NCI-H1092 (cell line): ENCODE measurements at places on chromosomes 7 and 10.

GRCh38 chr7:105224884-105225651, 163.7 kb downstream of the SRPK2 start:
- DNase-seq, result no peak

DNA sequence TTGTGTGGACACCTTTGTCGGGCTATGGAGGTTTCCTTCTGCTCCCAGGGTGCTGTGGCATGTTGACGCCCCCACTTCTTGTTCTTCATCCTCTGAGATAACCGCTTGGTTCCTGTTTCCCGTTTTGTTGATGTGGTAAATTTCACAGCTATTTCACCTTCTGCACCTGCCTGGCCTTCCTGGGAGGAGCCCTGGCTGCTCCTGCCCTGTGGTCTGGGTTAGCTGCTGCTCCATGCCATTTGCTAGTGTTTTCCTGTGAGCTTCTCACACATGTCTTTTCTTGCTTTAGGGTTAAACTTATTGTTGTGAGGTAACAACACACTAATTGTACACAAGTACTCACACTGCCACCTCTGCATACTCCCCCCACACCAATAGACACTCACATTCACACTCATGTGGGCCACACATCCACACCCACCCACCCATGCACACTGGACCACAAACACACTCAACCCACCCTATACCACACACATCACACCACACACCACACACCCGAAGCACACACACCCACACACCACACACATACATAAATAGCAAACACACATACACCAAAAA, 46.5 kb upstream of the MSMB start:
- DNase-seq, result no peak

- no peak for DNase-seq
Measured at GRCh38 chr7:3010161-3010560, 33.5 kb downstream of the CARD11 start.

GRCh38 chr10:123398180-123398591, 244.0 kb downstream of the BUB3 start:
- DNase-seq, result no peak

DNA sequence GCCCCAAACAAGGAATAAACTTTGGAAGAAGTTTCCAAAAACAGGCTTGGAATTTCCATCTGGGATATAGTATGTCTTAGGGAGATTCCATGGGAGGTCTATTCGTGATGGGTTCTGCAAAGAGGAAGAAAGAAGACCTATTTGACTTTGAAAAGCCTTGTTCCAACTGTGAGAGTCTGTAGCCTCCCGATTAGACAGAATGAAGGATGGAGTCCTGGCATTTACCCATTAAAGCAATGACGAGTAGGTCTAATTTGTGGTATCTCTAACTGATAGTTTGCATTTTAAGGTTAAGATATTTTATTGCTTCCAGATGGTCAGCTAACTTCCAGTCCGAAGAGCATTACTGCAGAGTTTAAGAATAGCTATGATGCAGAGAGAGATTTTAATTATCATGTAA, 19.5 kb upstream of the GALNT17 start:
- no peak for DNase-seq

GRCh38 chr7:30625283-30625682, 30.6 kb downstream of the GARS1 start:
- no peak for DNase-seq

DNA sequence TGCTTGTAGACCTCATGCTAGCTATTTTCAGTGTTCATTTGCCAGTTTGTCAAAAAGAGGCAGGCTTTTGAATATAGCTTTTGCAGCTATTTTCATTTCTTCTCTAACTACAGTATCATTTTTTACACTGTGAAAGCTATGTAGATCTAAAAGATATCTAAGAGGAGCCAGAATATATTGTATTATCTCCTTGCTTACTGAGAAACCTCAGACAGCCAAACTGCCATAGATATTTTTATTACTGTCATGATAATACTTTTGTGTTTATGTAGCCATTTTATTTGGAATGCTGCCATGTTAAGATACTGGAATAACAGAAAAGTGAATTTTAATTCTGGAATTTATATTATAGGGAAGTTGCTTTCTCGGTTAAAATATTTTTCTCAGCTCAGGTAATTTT, 37.2 kb downstream of the ANKIB1 start:
- DNase-seq, result no peak

DNA sequence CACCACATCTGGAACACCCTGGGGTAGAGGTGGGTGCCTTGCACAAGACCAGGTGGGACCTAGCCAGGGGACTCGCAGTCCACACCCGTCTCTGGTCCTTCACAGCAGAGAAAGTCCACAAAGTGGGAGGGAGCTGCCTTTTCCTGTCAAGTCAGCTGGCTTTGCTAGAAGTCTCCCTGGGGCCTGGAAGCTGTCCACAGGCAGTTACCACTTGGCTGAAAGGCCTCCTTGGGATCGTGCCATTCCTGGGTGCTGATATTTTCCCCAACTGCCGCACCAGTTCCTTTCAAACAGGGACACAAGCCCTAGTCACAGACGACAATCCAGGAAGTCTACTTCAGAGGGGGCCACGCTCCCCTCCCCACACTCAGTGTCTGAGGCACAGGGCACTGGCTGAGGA, 75.4 kb downstream of the AFAP1L2 start:
- DNase-seq, result no peak

GRCh38 chr10:12252882-12253546, 57.0 kb downstream of the CDC123 start:
- DNase-seq, result no peak

- DNase-seq, result no peak
Measured at GRCh38 chr10:22853906-22854447, 73.9 kb upstream of the ARMC3 start.

GRCh38 chr10:119516381-119517234, 25.9 kb downstream of the RGS10 start:
- no peak for DNase-seq

- DNase-seq, result no peak
Measured at GRCh38 chr10:121263431-121263783, 334.8 kb downstream of the FGFR2 start.

- DNase-seq, result no peak
Measured at GRCh38 chr10:88209837-88210561, 346.6 kb downstream of the PTEN start.

- no peak for DNase-seq
Measured at GRCh38 chr10:84059526-84059925, 79.8 kb upstream of the GHITM start.

DNA sequence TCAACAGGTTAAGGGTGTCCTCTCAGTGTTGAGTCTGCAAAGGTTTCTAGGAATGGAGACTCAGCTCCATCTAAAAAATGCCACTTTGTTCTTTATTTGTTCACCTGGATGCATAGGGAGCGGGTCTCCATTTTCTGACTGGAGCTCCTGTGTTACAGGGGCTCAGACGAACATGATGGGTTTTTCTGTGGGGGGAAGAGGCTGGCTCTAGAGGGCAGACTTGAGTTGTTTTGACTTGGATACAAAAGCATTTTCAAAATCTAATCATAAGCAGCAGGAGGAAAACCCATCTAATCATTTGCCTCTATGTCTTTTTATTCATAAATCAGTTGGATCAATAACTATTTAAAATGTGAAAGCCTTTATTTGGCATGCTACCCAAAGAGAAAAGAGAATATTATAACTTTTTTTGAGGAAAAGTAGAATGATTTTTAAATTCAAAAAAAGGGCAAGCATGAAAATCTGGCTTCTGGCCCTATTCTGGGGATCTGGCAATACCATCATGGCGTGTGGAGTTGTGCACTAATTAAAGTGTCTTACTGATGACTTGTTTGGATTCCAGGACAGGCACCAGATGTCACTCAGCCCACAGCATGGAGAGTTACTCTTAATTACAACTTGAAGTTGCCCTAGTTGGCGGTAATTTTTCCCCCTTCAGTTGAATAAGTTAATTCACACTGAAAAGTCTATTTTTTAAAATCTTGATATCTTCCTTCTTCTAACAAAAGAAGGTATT, 594.9 kb downstream of the REEP3 start:
- DNase-seq, result no peak

- no peak for DNase-seq
Measured at GRCh38 chr10:45256246-45256645, 59.2 kb downstream of the OR13A1 start.

GRCh38 chr10:7484456-7485243, 73.8 kb upstream of the SFMBT2 start:
- no peak for DNase-seq
